Frontal cortex (tissue), 4 donors: ENCODE measurements at places on chromosomes 2 and 18. TPM values are rescaled to one million over a fixed set of nuclear protein-coding genes. Genes with fewer than 3 reads are reported as not detected.

DNA sequence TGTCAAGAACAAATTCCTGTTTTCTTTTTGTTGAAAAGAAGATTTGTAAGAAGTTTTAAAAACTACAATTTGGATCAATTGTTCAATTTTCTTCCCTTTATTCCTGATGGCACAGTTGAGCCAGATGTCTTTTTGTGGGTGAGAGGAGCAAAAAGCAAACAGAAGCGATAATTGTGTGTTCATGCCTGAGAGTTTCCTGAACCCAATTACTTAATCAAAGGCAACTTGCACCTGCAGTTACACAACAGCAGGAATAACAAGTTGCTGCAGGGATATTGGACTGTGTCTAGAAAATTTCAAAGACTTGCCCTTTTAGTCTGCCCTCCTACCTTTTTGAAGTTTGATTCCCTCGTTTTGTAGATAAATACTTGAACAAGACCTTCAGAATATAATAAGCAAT lies 383.6 kb downstream of the DSEL start:
- no peak for DNase-seq

DNA sequence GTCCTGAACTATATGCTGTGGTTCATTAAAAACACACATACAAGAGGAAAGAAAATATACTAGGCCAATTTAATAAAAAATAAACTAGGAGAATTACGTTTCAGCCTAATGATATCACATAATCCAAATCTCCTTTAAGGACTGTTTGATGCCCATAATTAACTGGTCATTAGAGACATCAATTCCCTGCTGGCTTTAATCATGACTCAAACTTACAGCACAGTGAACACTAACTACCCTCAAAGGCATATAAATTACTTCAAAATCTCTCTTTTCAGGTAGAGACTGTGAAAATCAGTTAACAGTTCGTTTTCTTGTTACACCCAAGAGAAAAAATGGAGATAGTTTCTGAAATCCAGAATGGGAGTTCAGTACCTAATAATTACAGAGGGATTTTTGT lies 567.4 kb downstream of the CBLN2 start:
- no peak for DNase-seq

DNA sequence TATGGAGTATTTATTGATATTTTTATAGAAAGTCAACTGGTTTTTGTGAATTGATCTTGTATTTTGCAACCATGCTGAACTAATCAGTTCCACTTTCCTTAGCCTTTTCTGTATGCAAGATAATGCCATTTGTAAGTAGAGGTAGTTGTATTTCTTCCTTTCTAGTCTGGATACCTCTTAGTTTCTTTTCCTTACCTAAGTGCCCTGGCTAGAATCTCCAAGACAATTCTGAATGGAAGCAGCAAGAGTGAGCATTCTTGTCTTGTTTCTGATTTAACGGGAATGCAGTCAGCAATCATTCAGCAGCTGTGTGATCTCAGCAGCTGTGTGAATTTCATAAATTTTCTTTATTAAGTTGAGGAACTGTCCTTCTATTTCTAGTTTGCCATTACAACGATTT lies 73.4 kb downstream of the NRXN1 start:
- no peak for DNase-seq

Gene ACMSD
- not detected for total RNA-seq

Gene ZRANB3
- 13.5 TPM for total RNA-seq
